ENCODE measurements at places on chromosomes 13 and 19.
A peak's percentile ranks its signal among the peaks of the same experiment; 100 is the strongest.

DNA sequence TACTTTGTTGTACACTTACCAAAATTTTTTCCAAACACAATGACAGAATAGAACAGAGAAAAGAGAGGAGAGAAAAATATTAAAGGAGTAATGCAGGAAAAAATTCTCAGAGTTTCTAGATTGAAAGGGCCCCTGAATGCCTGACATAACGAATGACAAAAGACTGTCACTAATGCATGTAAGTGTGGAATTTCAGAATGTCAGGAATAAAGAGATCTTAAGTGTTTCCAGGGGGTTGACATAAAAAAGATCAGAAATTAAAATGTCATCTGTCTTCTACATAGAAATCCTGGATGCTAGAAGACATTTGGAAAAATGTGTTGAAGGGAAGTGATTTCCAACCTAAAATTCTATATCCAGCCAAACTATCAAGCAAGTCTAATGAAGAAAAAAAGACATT, 27.2 kb downstream of the TEX26 start:
- no peak for DNase-seq

- no peak for DNase-seq
Observed at GRCh38 chr19:18262144-18262543, 12.1 kb downstream of the IQCN start.

DNA sequence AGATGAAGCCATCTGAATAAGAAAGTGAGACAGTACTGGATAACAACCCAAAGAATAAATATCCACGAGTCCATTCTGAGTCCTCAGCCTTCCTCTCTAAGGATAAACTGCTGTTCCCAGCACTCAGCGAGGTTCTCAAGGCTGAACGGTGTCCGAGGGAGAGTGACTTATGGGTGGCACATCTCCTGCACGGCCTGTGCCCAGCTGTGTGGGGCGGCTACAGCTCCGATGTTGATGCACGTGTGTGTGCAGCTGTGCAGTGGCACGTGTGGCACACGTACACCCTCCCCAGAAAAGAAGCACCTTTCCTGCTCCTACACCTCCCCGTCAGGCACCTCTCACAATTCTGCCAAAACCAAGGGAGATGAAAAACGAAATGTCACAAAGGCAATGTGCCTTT, 45.0 kb downstream of the RAB20 start:
- no peak for DNase-seq

DNA sequence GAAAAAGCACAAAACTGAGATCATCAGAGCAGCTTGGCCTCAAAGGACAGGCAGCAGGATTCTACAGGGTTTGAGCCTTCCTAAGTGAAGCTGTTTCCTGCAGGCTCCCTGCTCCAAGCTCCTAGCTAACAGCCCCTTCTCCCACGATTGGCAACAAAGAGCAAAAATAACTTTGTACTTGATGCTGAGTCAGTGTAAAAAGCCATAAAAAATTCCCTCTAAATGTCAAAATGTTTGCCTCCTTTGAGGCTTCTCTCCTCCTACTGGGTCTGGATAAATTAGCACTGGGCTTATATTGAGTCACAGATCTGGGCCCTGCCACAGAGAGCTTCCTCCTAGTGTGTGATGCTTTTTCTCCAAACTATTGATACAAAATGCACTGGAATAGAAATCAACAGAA, 153.3 kb downstream of the TNFRSF19 start:
- DNase-seq: peak; percentile 68

DNA sequence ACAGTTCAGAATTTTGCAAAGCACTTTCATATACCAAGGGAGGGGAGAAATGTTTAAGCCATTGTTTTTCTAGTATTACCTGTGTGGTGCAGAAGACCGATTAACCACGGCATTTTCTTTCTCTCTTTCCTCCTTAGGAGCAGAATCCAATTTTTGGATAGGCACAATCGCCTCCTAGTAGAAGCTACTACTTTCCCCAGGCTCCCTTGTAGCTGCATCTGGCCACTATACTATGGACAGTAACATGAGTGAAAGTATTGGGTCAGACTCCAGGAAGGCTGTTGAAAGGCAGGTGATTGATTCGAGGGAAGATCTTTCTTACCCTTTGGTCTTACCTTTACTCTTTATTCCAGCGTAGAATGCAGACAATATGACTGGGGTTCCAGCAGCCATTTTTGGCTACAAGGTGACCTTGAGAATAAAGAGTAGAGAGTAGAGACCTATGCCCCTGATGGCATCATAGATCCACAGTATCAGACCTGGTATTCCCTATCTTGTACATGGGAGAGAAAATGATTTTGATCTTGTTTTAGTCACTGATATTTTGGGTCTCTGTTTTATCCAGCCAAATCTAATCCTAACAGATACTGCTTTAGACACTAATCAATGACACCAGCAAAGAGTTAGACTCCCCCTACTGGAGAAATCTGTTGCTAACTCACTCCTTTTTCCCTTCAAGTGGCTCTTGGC, 77.0 kb downstream of the LRRC63 start:
- DNase-seq: peak; percentile 64

Data from fibroblast of lung (primary cell).